ENCODE measurements at places on chromosomes 5 and 9. TPM values are rescaled to one million over a fixed set of nuclear protein-coding genes. Genes with fewer than 3 reads are reported as not detected.

TERT gene
- total RNA-seq: 8.5 TPM

RASEF gene
- total RNA-seq: not detected

GPR21 gene
- total RNA-seq: 0.78 TPM

PDE6A gene
- not detected for total RNA-seq

ADGRV1 gene
- 0.02 TPM for total RNA-seq

GCNT4 gene
- total RNA-seq: 1.9 TPM

ARHGEF37 gene
- 2.1 TPM for total RNA-seq

NDUFS6 gene
- 18.8 TPM for total RNA-seq

SLCO6A1 gene
- not detected for total RNA-seq

CLIC3 gene
- not detected for total RNA-seq

NDUFA8 gene
- total RNA-seq: 57.2 TPM

ZNF366 gene
- not detected for total RNA-seq

HTR4 gene
- not detected for total RNA-seq

PLAC8L1 gene
- 0.30 TPM for total RNA-seq

ACTBL2 gene
- not detected for total RNA-seq

NR6A1 gene
- total RNA-seq: 1.1 TPM

DRD1 gene
- total RNA-seq: not detected

CDH6 gene
- not detected for total RNA-seq

RELL2 gene
- total RNA-seq: 24.3 TPM

FOXD4L6 gene
- total RNA-seq: not detected

FAM193B gene
- 77.7 TPM for total RNA-seq

GPR151 gene
- total RNA-seq: not detected

JAKMIP2 gene
- 3.9 TPM for total RNA-seq

GFPT2 gene
- total RNA-seq: 0.16 TPM

TMEM203 gene
- total RNA-seq: 30.7 TPM

CNTNAP3 gene
- not detected for total RNA-seq

PGM5 gene
- not detected for total RNA-seq

TYRP1 gene
- total RNA-seq: not detected

MED22 gene
- total RNA-seq: 22.9 TPM
